ENCODE measurements at places on chromosomes 1 and 21.

GRCh38 chr1:247906504-247907047 is 11.2 kb downstream of the OR2W3 start:
- DNase-seq = peak; percentile 81

GRCh38 chr1:85259912-85260274 is 431 bp upstream of the C1orf52 start:
- no peak for DNase-seq

DNA sequence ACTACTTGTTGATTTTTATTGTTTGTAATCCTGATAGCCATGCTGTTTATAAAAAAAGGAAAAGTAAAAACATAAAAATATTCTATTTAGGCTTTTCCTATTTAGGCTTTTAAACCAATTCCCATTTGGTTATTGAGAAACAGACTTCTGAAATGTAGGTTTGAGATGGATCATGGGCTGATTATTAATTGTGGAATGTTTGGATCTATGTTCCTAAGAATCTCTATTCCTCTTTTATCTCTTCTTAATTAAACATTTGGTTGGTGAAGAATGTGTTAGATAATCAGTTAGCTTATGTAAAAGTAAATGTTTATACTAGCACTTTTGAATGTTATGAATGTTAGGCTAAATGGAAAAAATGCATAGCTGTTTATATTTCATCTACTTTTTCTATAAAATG is 97.4 kb downstream of the ATF6 start:
- no peak for DNase-seq

DNA sequence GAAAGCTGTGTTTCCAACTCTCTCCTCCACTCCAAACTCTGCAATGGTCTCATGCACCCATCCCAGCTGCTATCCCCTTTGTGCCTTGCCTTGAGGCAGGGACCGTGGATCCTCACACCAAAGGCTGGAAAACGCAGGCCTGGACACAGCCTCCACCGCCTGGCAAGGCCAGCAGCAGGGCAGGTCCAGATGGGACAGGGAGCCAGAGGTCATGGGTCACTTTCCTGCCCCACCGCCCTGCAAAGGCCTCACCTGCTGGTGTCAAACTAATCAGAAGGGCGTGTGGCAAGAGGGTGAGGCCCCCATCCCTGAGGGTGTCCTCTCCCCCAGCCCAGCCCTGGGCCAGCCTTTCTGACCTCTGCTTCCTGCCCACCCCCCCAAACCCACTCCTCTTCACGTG is 106.3 kb downstream of the PAX7 start:
- no peak for DNase-seq

- DNase-seq = no peak
Measured at GRCh38 chr1:171290621-171291020, 23.4 kb upstream of the FMO4 start.

DNA sequence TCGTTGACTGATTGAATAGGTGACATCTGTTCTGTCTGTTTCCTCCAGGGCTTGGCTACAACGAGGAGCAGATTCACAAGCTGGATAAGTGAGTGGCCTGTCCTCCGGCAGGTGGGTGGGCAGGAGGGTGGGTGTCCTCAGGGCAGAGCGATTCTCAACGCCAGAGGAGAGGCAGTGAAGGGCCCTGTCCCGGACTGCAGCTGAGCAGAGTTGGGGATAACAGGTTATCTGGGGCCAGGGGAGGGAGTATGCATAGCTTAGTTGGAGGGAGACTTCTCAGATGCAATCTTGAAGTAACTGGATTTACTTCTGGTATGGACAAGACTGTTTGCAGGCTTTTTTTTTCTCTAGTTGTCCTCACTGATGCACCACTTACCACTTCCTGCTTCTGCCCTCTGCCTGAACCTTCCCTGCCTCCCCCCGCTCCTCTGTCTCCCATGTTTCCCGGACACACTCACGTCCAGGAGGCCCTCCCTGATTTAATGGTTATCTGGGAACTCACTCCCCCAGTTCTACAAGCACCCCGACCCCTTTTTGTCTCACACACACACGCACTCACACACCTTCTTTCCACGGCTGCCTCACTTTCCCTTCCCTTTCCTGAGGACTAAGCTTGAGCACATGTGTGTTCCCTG is 16.4 kb upstream of the RASSF5 start:
- no peak for DNase-seq

GRCh38 chr1:244896550-244896949 is 32.2 kb upstream of the HNRNPU start:
- no peak for DNase-seq

GRCh38 chr1:174114788-174115448 is 44.4 kb upstream of the RABGAP1L start:
- DNase-seq = peak; percentile 84

DNA sequence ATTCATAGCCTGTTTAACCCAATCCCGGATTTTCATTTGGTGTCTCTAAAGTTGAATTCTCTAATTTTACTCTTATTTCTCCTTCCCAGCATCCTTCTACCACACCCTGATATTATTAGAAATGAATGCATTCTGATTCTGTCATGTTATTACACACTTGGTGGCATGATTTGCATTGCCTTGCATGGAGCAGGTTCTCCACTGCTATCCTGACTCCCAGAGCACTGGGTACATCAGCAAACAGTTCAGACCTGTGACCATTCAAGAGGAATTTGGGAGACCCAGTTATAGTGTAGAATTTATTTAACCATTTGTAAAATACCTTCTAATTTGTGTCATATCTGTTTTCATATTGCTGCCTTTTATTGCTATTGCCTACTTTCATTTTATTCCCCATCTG is 2.6 kb downstream of the LRRC8B start:
- DNase-seq = no peak

GRCh38 chr21:41559658-41560631 is 52.0 kb upstream of the TMPRSS2 start:
- peak; percentile 4 for DNase-seq

GRCh38 chr1:196502437-196502836 is 105.8 kb downstream of the KCNT2 start:
- DNase-seq = no peak

- no peak for DNase-seq
Measured at GRCh38 chr1:37303884-37304574, 170.4 kb upstream of the ZC3H12A start.

GRCh38 chr1:235999259-235999925 is 65.5 kb downstream of the NID1 start:
- DNase-seq = peak; percentile 69

- no peak for DNase-seq
Measured at GRCh38 chr21:44618909-44619308, 7.0 kb downstream of the KRTAP10-8 start.

DNA sequence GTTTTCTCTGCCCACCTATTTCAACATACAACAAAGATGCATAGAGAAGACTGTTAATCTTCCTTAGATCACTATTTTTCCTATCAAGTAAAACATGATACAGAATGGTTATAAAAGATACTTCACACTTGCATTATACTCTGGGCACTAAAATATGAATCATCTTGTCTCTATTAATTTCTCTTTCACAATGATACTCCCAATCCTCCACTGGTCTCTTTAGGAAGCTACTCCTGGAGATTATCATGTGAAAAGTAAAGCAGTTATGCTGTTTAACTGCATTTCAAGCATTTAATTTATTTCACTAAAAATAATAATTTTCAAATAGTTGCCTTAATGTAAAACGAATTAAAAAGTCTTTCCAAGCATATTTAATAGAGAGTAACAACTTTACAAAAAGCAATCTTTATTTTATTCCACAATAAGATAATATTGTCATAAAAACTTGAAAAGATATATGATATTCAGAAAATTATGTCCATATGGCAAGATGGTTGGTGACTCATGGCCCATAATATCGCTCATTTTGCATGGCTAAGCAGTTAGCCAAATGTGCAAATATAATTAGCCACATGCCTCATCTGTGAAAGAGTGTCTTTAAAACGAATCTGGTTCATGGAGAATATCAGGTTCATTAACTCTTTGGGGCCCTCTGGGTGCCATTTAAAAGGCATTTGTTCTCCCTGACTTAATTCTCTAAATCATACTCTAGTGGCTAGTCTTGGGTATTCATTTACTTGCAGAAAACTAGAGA is 1569.0 kb upstream of the B3GALT2 start:
- no peak for DNase-seq

DNA sequence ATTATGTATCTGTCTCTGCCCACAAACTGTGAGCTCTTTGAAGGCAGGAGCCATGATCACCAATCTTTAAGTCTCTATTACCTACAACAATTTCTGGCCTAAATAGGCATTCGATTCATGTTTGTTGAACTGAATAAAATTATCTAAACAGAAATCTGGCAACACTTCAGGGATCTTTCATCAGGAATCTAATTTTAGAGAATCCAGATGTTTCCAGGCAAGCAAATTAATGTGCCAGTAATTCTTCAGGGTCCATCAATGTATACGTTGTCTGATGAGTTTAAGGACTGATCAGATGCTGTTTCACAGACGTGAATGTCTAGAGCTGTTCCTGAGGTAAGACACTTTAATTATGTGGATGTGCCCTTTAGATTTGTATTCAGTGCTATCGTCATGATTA is 524.4 kb downstream of the PTPRC start:
- DNase-seq = no peak

- peak; percentile 16 for DNase-seq
Measured at GRCh38 chr21:15552914-15553494, 176.8 kb upstream of the USP25 start.

DNA sequence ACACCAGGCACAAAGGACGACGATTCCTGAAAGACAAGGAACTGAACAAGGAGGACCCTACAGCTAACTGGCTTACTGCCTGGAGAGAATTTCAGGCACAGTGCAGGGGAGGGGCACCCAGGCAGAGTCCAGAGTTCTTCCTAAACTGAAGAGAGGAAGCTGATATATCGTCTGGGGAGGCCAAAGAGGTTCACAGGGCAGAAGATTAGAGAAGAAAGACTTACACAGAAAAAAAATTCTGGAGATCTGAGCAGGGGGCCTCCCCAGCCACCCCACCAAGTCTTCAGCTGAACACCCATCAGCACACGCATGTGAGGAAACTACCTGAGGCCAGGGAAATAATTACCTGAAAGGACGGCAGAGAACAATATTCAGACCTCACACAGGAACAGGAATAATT is 24.6 kb downstream of the SORT1 start:
- DNase-seq = no peak

DNA sequence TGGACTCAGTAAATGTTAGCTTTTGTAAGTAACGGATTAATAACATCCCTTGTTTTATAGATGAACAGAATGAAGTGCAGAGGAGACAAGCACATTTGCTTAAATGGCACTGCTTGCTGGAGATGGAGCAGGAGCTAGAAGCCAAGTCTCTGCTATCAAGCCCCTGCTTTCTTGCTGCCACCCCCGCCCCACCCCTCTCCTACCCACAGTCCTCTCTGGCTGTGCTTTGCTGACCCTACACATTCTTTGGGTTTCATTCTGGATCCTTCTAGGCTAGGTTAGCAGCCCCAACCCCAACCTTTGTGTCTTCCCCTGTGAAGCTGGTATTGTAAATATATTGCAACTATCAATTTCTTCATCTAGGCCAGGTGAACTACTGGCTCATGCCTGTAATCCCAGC is 77.5 kb upstream of the CAPZB start:
- DNase-seq = no peak

DNA sequence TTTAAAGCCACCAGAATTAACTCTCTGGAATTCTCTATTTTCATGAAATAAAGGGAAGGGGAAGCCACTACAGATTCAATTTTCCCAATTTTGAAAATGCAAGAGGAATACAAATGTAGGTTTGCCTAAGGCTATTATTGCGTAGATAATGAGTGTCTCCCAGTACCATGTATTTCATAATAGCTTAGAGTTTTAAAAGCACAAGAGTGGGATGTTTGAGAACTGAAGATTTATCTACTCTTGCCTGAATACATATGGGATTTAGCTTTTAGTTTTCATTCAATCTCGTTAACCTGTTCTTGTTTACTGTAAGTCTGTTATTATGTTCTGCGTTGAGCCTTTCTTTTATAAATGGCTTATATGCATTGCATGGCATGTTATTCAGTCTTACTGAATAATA is 795.1 kb downstream of the BRINP3 start:
- DNase-seq = no peak

DNA sequence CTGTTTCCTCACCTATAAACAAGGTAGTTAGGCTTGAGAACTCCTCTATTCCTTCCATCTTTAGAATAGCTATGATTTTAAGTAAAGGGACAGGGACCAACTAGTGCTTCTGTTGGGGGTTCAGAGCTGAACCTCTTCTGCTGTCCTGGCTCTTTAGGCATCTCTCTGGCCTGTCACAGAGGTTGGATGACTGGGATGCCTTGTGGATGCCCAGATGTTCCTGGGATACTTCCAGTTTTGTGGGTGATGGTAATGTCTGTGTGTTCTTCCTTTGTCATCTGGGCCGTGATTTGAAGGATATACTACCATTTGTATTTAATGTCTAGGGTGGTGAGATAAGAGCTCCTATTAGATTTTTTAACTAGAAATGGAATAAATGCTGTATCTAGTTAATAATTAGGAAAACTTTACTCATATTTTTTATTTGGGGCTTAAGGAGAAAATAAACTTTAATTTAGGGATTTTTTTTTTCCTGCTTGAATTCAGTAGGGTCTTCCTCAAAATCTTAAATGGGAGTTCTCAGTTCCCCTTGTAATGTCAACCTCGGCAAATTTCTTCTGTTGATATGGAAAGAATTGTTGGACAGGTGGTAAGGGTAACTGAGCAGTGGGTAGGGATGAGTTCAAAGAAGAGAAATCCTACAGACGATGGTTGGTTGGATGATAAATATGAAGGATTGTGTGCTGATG is 47.2 kb downstream of the LAMC1 start:
- no peak for DNase-seq

DNA sequence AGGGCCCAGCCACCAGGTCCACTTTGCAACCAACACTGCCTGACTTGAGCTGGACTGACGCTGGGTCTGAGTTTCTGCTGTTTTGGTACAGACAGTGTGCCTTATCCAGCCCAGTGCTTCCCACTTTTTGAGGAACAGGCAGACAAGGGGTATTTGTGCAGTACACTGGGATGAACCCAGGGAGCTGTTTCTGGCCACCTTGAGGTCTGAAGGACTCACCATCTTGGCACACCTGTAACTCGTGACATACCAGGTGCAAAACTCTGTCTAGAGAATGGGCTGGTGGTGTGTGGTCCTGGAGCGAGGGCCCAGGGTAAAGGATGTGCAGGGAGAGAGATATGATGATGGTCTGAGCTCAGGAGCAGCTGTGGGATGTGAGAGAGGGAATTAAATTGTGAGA is 148.6 kb downstream of the PCP4 start:
- no peak for DNase-seq
